ENCODE measurements at places on chromosomes 1 and 21. TPM values are rescaled to one million over a fixed set of nuclear protein-coding genes. Genes with fewer than 3 reads are reported as not detected.

The DYNLT5 gene
- total RNA-seq, result not detected

GRCh38 chr1:232248276-232248820, 381.6 kb downstream of the SIPA1L2 start:
- no peaks in the 10 kb centered on the region for H3K36me3 ChIP-seq
- H3K4me3 ChIP-seq, result no peak overlapping the region
- no peak for DNase-seq
- peaks cover 46% of the 10 kb centered on the region for H3K27me3 ChIP-seq
- H3K4me1 ChIP-seq, result peaks cover 3% of the 10 kb centered on the region

DNA sequence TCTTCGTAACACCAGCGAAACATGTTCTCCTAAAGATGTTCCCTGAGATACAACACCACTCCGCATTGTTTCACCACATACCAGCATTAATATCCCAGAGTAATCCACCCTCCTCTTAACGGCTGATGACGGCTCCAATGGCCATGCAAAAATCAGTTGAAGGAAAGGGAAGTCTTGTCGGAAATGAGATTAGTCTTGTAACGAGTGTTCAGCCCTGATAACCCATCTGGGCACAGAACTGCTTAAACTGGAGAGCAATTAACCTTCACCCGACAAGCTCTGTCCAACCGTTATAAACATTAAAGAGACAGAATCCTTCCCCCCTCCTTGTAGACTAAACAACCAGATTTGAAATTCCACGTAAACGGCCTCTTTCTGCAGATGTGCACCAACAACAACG, 21.9 kb downstream of the ERG start:
- no peak overlapping the region for H3K27ac ChIP-seq
- peaks cover 9% of the 10 kb centered on the region for H3K4me1 ChIP-seq
- peaks cover 71% of the 10 kb centered on the region for H3K27me3 ChIP-seq
- H3K4me3 ChIP-seq, result peak overlapping the region; percentile 33

DNA sequence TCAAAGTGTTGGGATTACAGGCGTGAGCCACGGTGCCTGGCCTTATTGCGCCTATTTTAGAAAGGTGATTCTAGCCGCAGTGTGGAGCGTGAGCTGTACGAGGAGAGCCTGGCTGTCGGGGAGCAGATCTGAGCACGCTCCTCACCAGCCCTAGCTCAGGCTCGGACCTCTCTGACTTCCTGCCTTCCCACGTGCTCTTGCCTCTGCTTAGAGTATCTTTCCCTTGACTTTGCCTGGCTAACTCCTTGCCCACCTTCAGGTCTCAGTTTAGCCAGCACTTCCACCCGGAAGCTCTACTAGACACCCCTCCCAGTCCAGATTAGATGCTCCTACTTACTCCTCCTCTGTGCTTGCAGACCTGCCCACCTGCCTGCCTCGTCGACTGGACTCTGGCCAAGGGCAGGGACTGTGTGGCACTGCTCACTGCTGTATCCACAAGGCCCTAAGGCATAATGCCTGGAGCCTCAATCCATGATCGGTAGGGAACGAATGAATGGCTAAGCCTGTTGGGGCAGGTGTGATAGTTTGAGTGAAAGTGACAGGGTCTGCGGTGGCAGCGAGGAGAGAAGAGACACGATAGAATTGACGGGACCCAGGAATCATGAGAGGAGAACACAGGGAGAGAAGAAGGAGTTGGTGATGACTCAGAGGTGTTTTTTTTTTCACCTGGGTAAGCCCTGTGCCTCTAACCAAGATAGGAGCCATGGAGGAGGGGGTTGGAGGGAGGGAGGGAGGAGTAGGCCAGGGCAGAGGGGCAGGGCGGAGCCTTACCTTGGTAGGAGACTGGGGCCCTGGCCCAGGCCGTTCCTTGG, 28.1 kb upstream of the WASF2 start:
- no peak overlapping the region for H3K27ac ChIP-seq
- no peak overlapping the region for H3K4me3 ChIP-seq
- DNase-seq, result no peak
- H3K4me1 ChIP-seq, result peaks cover 14% of the 10 kb centered on the region

The GRIK3 gene
- not detected for total RNA-seq

DNA sequence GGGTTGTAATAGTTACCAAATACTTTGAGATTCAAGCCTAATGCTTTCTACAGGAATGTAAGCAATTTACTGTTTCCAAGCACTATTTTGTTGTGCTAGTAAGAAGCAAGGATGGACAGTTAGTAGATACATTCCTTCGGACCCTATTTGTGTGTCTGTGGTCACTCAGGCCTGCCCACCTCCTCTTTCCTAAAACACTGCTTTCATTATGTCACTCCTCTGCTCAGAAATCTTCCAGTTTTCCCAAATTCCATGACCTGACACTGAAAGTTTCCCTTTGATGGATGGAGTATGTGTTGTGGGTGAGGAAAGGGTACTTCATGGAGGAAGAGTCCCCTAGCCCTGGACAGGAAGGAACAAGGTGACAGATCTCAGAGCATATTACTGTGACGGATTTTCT, 141.1 kb downstream of the DISP1 start:
- no peaks in the 10 kb centered on the region for H3K27me3 ChIP-seq
- H3K36me3 ChIP-seq, result peaks cover 8% of the 10 kb centered on the region
- no peaks in the 10 kb centered on the region for H3K4me1 ChIP-seq

DNA sequence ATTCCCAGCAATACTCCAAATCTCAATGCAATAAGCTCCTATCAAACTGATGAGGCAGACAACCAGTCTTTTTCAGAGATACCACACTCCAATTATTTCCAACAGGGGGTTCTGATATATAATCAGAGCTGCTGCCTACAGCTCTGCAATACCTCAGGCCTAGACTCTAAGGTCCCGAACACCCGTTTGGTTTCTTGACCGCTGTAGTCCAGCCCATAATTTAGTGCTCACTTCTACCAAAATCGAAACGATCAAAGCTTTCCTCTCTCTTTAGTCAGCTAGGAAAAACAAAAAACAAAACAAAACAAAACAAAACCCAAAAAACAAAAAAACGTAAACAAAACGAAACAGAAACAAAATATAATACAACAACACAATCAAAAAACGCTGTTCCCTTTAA, 453.0 kb downstream of the NEGR1 start:
- no peak overlapping the region for H3K27ac ChIP-seq
- H3K36me3 ChIP-seq, result no peaks in the 10 kb centered on the region
- DNase-seq, result no peak
- no peaks in the 10 kb centered on the region for H3K4me1 ChIP-seq

Data from natural killer cell treated with Interleukin-12 subunit alpha and Interleukin-12 subunit beta and Interleukin-15 and Interleukin-18, amount 100 ng/mL, for 72 hours (primary cell).